ENCODE measurements at places on chromosomes 5 and 9.

GRCh38 chr5:165775111-165775510 lies 2269.7 kb downstream of the MAT2B start:
- no peak for DNase-seq

- DNase-seq: no peak
These were observed 399.6 kb upstream of the TUSC1 start for GRCh38 chr9:26077860-26078259.

DNA sequence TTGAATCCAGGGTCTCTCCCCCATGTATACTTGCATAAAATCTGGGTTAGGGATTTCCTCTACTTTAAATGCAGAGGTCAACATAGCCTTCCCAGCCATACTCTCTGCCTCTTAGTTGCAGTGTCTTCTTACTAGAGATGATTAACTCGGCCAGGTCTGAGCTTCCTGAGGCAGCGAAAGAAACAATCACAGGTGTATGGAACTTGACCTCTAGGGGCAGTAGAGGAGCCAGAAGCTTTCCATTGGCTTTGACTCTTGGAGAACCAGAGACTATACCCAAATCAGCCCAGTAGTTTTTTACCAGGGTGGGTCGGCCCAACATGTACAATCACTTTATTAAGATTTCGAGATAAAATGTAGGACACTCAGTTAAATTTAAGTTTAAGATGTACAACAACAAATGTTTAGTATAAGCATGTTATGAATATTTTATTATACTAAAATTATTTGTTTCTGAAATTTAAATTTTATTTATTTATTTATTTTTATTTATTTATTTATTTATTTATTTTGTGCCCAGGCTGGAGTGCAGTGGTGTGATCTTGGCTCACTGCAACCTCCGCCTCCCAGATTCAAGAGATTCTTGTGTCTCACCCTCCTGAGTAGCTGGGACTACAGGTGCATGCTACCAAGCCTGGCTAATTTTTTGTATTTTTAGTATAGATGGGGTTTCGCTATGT lies 48.0 kb upstream of the DMRT3 start:
- DNase-seq: no peak

DNA sequence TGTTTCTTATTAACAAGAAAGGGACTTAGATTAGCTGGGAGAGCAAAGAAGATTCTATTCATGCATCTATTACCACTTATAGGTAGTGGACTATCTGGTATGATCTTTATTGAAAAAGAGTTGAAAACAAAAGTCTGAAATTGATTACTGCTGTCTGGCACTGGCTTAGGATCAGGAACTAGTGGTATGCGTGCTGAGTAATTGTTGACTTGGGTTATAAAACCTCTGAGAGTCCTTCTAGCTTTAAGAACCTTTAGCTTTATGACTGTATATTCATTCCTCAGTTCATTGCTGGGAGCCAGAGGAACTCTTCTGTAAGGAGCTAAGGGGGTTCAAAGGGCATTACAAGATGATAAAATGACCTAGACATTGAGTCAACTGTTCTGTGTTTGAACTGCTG lies 7.6 kb downstream of the SLC1A1 start:
- DNase-seq: no peak

DNA sequence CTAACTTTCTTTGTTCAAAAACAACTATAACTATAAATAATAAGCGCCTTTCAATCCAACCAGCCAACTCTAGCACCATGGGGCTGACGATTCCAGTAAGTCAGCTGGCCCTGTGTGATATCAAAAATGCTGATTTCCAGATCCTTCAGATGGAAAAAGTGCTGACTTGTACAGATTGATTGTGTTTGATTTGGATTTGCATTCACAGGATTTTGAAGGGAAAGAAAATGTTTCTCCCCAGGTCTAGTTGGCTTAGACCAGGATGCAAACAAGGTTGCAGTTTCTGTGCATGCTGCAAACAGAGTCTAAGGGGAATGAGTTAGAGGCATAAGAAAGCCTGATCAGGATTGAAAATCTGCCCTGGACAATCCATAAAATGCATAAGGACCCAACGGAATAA lies 68.9 kb downstream of the SLC1A3 start:
- DNase-seq: no peak

- no peak for DNase-seq
These were observed 57.4 kb downstream of the PPIP5K2 start for GRCh38 chr5:103177543-103177942.

GRCh38 chr9:100281066-100281465 lies 71.7 kb downstream of the TEX10 start:
- DNase-seq: no peak

DNA sequence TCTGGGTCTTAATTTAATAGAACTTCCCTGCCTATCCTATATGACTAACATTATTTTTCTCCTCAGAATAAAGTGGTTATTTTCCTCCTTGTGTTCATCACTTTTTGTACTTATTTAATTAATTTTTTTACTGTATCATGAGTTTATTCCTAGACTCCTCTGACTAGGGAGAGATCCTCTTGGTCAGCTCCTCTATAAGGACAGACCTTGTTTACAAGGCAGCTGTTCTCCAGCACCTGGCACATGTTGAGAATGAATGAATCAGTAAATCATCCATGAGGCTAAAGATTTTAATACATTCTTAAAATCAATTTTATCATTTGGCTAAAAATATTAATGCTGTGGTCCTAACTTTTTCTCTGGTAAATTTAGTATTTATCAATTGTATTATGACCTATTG lies 139.8 kb downstream of the NUDT12 start:
- no peak for DNase-seq

- no peak for DNase-seq
These were observed 31.3 kb downstream of the NDUFA8 start for GRCh38 chr9:122128007-122128968.

- DNase-seq: no peak
These were observed 131.9 kb downstream of the PAX5 start for GRCh38 chr9:36902080-36902716.

- no peak for DNase-seq
These were observed 7.2 kb downstream of the S1PR3 start for GRCh38 chr9:88998503-88998902.

- no peak for DNase-seq
These were observed 129.4 kb downstream of the C9orf152 start for GRCh38 chr9:110078604-110079003.

GRCh38 chr5:177995691-177996595 lies at the start of gene PROP1:
TSS of gene PROP1 (minus strand) at chr5:177996242. CDS start at chr5:177995933, 309 bp downstream.
- DNase-seq: no peak

DNA sequence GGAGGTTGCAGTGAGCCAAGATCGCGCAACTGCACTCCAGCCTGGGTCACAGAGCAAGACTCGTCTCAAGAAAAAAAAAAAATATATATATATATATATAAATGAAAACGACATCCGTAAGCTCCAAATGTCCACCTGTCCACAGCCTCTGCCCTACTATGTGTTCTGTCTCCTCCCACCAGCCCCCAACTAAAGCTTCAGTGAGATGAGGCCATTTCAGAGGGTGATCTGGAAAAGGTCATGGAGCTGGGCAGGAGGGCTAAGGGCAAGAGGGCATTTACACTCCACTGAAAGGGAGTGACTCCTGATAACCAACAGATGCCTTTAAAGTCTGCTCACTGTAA lies 2.4 kb downstream of the SPRY4 start:
- DNase-seq: no peak

DNA sequence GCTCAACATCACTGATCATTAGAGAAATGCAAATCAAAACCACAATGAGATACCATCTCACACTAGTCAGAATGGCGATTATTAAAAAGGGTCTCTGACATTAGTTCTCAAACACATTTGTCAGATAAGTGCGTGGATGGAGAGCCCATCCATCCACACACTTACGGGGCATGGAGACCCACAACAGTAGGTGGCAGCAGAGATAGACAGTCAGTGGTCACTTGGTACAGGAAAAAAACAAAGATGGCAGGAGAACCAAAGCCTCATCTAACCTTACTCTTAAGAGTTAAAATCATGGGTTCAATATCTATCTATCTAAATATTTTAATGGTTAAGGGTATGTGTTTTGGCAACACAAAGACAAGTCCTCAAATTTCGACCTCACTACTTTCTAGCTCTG lies 1378.7 kb upstream of the C9orf72 start:
- no peak for DNase-seq

GRCh38 chr5:132054031-132054696 lies 6.3 kb upstream of the IL3 start:
- no peak for DNase-seq

DNA sequence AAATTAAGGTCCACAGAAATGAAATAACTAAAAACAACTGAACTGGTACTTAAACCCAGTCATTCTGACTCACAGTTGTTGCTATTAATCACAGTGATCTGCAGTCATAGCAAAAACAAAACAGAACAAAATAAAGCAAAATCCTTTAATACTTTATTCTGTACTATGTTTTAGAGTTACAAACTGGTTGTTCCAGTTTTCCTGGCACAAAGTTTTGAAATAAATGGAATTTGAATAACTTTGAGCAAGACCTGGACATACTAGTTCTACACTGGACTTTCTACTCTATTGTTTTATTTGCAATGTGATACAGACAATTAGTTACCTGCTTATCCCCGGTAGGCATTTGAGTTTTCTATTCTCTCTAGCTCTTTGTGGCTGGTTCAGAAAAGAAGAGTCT lies 147.9 kb downstream of the DMRT2 start:
- DNase-seq: no peak

DNA sequence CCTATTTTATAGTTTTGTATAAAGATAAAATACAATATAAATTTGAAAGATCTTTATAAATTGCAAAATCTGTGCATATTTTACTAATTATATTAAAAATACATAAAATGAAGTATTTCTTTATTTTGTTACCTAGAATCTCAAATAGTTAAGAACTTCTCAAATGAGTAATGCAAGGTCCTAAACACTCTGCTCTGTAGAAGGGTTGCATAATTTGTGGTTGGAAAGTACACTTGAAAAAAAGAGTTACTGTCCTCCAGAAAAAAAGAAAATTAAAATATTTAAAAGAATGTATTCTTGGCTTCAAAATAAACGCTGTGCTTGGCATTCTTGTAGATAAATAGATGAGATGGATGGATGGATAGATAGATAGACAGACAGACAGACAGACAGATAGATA lies 428.8 kb upstream of the CDH6 start:
- no peak for DNase-seq

- DNase-seq: no peak
These were observed 72.1 kb upstream of the ATP10B start for GRCh38 chr5:160923936-160924710.

GRCh38 chr9:126326228-126327005 lies at the start of gene MVB12B:
TSS of gene MVB12B (plus strand) at chr9:126326829. CDS start at chr9:126326930, 101 bp downstream.
- DNase-seq: peak; percentile 49

- no peak for DNase-seq
These were observed 202.4 kb downstream of the TTLL11 start for GRCh38 chr9:121890746-121891145.

DNA sequence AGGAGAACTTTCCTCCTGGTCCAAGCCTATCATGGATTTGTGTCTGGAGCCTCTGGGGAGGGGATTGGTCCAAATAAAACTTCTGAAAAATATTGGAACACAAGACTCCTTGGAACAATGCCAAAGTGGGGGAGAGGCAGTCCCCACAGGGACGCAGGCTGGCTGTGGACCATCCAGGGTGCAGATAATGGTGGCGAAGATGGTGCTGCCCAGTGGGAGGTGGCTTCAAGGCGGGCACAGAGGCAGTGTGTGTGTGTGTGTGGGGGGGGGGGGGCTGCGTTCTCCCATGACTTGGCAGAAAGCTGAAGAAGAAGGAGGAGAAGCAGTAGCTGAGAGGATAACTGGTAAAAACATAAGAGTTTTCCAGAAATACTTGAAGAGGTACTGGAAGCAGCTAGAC lies 186.4 kb downstream of the MELK start:
- no peak for DNase-seq

- no peak for DNase-seq
These were observed 84.2 kb downstream of the YIPF5 start for GRCh38 chr5:144086295-144086694.

DNA sequence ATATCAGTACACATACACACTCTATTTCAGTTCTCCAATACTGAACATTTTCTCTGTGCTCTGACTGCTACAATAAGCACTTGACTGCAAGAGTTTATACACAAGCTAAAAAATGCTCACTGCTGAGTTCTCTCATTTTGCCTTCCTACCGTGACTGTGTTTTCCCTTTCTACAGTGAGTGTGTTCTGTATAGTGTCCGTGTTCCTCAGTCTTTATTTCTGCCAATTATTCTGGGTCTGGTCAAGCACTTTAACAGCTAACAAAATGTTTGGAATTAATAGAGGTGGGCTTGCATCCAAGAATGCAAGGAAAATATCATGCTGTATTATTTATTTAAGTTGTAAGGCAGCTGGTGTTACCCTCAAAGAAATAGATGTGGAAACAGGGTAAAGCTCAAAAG lies 217.0 kb upstream of the NREP start:
- DNase-seq: no peak

GRCh38 chr9:5978523-5978922 lies 36.9 kb downstream of the RANBP6 start:
- DNase-seq: no peak

DNA sequence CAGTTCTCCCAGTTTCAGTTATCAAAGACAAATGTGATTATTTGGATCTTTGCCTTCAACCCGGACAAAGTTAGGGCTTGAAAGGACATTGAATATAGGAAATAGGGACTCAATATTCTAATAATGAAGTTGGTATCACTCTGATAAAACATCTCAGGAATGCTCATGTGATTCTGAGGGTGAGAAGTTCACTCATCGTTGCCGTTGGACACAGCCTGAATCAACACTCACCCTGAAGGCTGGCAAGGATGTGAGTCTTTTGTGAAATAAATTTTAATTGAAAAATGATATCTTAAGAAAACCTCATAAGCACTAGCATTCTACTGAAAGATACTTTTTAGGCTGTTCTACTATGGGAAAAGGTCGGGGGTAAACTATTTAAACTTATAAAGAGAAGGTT lies 44.8 kb upstream of the C9orf72 start:
- DNase-seq: no peak

DNA sequence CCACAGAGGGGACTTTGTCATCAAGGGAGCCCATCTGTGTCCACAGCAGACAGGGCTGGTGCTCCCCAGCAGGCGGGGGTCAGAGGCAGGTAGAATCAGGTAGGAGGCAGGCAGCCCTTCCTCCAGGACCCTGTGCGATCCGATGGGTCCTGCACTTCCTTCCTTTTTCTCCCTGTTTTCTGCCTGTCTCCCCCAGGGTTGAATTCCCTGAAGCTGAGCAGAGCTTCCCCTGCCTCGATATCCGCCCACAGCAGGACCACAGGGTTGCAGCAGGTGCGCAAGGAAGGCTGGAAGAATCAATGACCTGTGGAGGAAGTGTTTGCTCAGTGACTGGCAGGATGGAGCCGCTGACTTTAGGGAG lies 69.2 kb downstream of the MRPL36 start:
- no peak for DNase-seq

DNA sequence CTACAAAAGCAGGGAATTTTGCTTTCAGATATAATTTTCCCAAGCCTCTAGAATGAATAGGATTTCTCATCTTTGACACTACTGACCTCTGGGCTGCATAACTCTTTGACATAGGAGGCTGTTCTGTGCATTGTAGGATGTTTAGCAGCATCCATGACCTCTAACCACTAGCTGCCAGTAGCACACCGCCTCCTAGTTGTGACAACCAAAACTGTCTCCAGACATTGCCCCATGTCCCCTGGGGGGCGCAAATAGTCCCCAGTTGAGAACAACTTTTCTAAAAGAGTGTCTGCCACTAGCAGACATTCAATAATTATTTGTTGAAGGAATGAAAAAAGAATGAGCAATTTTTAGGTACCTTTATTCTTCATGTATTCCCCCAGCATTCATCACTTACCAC lies 51.8 kb downstream of the POU4F3 start:
- no peak for DNase-seq

Data from activated naive CD4-positive, alpha-beta T cell (primary cell).